ENCODE measurements at places on chromosomes 11 and 22. TPM values are rescaled to one million over a fixed set of nuclear protein-coding genes. Genes with fewer than 3 reads are reported as not detected.

DNA sequence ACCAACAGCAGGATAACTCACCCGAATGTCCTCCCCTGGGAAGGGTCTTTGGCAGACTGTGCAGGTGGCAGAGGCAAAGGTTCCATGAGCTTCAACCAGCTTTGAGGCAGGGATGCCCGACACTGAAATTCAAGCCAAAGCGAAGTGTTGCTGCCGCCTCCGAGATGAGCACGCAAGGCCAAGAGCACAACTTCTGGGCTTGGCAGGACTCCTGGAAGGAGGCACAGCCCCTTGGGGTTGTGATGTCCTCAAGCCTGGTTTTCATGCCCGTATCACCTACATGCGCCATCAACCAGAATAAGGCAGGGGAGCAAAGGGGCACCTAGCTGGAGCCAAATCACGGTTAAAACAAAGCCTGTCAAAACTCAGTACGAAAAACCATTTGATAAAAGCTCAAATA, 5.7 kb downstream of the SIRT3 start:
- H3K27me3 ChIP-seq, result no peaks in the 10 kb centered on the region
- H3K36me3 ChIP-seq, result peaks cover 2% of the 10 kb centered on the region
- no peak overlapping the region for H3K27ac ChIP-seq
- no peak overlapping the region for H3K4me3 ChIP-seq
- H3K4me1 ChIP-seq, result peaks cover 34% of the 10 kb centered on the region
- DNase-seq, result no peak

DNA sequence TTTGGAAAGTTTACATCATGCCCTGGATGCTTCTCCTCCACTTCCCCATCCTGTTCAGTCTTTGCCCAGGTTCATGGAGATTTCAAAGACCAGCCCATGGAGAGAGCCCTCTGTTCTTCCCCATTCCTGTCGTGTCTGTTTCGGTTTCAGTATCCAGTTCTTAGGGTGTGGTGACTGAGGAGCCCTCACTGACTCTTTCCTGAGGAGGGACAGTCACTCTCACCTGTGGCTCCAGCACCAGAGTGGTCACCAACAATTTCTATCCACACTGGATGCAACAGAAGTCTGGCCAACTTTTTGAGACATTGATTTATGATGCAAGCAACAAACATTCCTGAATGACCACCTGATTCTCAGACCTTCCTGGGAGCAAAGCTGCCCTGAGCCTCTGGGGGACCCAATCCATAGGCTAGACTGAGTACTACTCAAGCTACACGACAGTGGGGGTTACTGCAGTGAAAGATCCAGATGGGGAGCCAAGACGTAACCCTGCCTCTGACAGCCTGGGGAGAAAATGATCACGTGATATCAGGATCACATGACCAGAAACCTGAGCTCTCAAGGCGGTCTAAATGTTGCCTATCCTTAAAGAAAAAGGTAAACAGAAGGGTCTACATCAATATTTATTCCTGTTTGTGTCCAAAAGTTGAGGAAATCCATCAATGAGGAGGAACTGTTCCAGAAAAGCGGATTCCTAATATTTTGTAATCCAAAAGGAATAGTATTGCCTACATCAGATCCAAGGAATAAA, 76.2 kb upstream of the VPREB1 start:
- no peak for DNase-seq
- peaks cover 20% of the 10 kb centered on the region for H3K4me1 ChIP-seq
- peaks cover 9% of the 10 kb centered on the region for H3K27me3 ChIP-seq
- H3K27ac ChIP-seq, result peak overlapping the region; percentile 84
- peak overlapping the region; percentile 76 for H3K4me3 ChIP-seq

DNA sequence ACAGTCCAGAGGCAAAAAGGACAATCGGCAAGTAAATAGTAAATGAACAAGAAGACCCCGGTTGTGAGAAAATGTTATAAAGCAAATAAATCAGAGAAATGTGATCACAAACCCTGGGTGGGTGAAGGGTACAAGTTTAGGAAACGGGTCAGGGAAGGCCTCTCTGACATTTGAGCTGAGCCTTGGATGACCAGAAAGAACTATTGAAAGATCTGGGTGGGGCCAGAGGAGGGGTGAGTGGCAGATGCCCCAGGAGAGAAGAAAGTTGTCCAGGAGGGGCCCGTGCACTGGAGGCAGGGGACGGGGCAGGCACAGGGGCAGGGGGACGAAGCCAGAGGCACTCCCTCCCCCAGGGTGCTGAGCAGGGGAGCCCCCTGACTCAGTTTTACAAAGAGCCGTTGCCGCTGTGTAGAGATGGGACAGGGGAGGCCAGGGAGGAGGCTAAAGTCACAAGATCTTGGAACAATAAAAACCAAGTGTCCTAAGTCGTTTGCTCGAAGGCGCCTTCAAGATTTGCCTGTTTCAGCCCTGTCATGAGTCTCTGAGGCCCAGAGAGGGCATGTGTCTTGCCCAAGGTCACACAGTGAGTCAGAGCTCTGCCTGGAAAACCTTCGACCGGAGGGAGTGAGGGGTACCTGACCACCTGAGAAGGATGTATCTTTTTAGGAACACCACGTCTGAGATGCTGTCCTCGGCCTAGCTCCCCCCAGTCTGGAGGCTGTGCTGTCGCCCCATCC, 10.8 kb upstream of the PDGFB start:
- H3K27me3 ChIP-seq, result peaks cover 17% of the 10 kb centered on the region
- H3K27ac ChIP-seq, result no peak overlapping the region
- no peak for DNase-seq
- no peaks in the 10 kb centered on the region for H3K36me3 ChIP-seq
- H3K4me1 ChIP-seq, result peaks cover 19% of the 10 kb centered on the region

GRCh38 chr11:35892166-35892565, 51.7 kb upstream of the LDLRAD3 start:
- no peak for DNase-seq
- H3K27me3 ChIP-seq, result peaks cover 25% of the 10 kb centered on the region
- H3K4me3 ChIP-seq, result no peak overlapping the region
- no peak overlapping the region for H3K27ac ChIP-seq
- peaks cover 4% of the 10 kb centered on the region for H3K36me3 ChIP-seq
- H3K4me1 ChIP-seq, result no peaks in the 10 kb centered on the region

DNA sequence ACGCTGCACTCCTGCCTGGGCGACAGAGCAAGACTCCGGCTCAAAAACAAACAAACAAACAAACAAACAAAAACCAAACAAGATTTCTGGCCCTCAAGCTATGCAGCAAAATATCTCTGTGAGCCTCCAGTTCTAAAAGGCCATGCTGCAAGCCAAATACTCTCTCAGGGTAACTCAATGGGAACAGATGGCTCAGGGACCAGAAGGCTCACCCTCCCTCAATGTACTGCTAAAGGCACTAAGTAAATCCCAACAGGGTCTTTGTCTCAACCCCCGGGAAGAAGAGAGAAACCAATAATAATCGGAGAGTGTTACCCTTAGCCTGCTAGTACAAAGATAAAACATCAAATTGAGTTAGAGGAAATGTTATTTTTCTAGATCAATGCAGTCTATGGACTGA, 119.7 kb upstream of the ZC3H12C start:
- peaks cover 2% of the 10 kb centered on the region for H3K4me1 ChIP-seq
- no peaks in the 10 kb centered on the region for H3K36me3 ChIP-seq

DNA sequence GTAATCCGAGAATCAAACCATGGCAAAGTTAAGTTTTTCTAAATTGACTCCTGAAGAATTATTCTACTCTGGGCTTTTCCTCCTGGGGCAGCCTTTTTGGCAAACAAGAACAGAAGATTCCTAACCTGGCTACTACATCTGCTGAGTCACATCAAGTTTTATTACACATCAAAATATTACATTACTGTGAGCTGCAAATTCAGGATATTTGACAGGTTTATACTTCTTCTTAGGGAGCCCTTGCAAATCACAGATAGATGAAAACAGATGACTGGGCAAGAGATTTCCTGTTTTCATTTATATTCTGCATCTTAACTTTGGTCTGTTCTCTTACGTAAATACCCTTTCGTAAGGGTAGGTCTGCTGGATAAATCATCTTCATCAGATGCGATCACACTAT, 23.6 kb downstream of the XRRA1 start:
- H3K36me3 ChIP-seq, result peaks cover 52% of the 10 kb centered on the region
- H3K4me1 ChIP-seq, result no peaks in the 10 kb centered on the region
- no peak overlapping the region for H3K27ac ChIP-seq
- H3K4me3 ChIP-seq, result no peak overlapping the region
- DNase-seq, result no peak
- no peaks in the 10 kb centered on the region for H3K27me3 ChIP-seq

DNA sequence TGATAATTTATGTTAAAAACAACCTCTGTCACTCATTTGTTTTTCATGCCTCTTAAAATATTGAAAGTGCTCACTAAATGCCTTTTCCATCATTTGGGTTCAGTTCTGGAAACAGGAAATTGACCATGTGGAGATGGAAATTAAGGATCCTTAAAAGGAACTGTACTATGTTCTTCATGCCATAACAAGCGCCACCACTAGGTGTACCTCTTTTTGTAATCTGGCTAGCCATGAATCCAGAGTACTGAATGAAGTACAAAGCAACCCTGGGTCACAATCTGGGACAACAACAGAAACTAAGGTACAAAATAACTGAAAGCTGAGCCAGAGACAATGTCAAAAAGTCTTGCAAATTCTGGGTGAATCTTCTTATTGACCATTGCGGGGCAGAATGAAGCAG, 559.1 kb downstream of the FAM181B start:
- H3K4me1 ChIP-seq, result no peaks in the 10 kb centered on the region
- no peak for DNase-seq
- H3K36me3 ChIP-seq, result no peaks in the 10 kb centered on the region
- no peak overlapping the region for H3K4me3 ChIP-seq
- no peaks in the 10 kb centered on the region for H3K27me3 ChIP-seq

GRCh38 chr22:36164621-36165020, 4.1 kb upstream of the APOL3 start:
- H3K4me1 ChIP-seq, result peaks cover 44% of the 10 kb centered on the region
- no peak for DNase-seq
- H3K27me3 ChIP-seq, result peaks cover 3% of the 10 kb centered on the region

DNA sequence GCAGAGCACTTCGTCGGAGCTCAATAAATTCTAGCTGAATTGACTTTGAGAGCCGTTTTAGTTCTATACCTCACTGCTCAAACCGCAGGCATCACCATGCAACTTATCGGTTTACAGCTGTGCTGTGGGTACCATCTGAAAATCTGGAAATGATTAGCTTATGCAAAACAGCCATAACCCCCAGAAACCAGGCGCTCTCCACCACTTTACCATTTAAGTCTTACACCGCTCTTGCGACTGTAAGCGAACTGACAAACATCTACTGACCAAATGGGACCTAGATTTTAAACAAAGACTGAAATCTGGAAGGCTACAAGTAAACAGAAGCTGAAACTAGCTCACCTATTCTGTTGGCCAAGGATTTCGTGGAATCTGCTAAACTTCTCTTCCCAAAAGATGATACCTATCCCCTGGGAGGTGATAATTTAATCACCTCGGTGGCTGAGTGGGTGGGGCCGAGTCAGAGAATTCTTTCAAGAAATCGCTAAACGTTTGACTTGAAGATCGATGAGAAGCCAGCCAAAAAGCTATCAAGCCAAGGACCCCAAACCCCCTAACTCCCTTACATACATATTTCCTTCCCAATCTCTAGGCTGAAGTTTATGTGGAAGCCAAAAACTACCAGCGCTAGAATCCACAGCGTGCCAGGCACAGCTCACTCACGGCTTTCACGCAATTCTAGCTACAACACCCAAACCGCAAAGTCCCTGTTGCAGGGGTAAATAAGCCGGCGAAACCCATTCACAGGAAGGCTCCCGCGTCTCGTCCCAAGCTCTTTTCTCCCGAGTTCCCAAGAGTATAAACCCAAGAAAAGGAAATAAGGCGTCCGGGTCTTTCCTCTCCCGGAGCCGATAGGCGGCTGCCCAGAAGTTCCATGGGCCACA, 644 bp downstream of the SPTY2D1 start:
- peaks cover 4% of the 10 kb centered on the region for H3K36me3 ChIP-seq
- no peaks in the 10 kb centered on the region for H3K27me3 ChIP-seq
- peak overlapping the region; percentile 99 for H3K27ac ChIP-seq
- H3K4me3 ChIP-seq, result peak overlapping the region; percentile 96

- H3K4me3 ChIP-seq, result no peak overlapping the region
- no peak overlapping the region for H3K27ac ChIP-seq
- H3K36me3 ChIP-seq, result no peaks in the 10 kb centered on the region
- H3K27me3 ChIP-seq, result peaks cover 26% of the 10 kb centered on the region
These were observed 5.1 kb upstream of the MYRF start for GRCh38 chr11:61747192-61747966.

DNA sequence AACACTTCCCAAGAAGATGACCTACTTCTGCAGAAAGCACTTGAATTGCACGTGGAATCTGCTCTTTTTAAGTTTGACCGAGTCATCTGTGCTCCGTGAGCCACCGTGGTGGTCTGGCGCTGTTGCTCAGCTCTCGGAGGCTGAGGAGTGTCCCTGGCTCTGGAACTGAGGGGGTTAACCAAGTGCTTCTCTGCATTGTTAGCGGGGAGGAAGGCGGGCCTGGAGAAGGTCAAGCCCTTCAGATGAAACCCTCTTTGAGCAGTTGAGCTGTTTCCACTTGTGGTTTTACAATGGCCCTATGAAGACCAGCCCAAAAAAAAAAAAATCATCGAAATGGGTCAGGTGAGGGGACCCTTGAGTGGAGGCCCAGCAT, 286.4 kb downstream of the NTM start:
- H3K36me3 ChIP-seq, result no peaks in the 10 kb centered on the region
- no peaks in the 10 kb centered on the region for H3K4me1 ChIP-seq
- H3K27ac ChIP-seq, result no peak overlapping the region
- DNase-seq, result no peak

- peaks cover 17% of the 10 kb centered on the region for H3K4me1 ChIP-seq
- H3K36me3 ChIP-seq, result no peaks in the 10 kb centered on the region
- no peak for DNase-seq
- H3K4me3 ChIP-seq, result no peak overlapping the region
- no peaks in the 10 kb centered on the region for H3K27me3 ChIP-seq
These were observed 46.5 kb downstream of the FEZ1 start for GRCh38 chr11:125449565-125449964.

DNA sequence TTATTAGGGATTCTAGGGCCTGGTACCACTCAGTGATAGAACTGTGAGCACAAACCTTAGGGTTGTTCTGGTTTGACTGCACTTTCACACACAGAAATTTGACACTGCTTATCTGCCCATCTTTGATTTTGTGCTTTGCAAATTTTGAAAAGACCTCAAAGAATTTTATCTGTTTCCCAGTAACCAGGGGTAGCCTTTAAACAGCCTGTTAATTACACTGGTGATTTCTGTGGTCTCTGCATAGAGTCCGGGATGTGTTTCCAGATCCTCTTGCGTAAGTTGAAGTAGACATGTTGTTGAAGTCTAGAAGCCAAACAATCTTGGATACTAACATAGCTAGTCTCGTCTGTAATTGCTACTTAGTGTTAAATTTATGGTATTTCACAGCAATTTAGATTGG, 75.3 kb downstream of the C22orf31 start:
- H3K4me3 ChIP-seq, result no peak overlapping the region
- no peak overlapping the region for H3K27ac ChIP-seq
- DNase-seq, result no peak
- H3K36me3 ChIP-seq, result peaks cover 16% of the 10 kb centered on the region

GRCh38 chr11:121417055-121417551, 35.0 kb upstream of the SORL1 start:
- DNase-seq, result peak; percentile 61
- no peaks in the 10 kb centered on the region for H3K27me3 ChIP-seq
- peaks cover 65% of the 10 kb centered on the region for H3K4me1 ChIP-seq
- no peaks in the 10 kb centered on the region for H3K36me3 ChIP-seq
- peak overlapping the region; percentile 94 for H3K27ac ChIP-seq

GRCh38 chr11:3181725-3182461, 16.8 kb upstream of the OSBPL5 start:
- peak overlapping the region; percentile 16 for H3K27ac ChIP-seq
- H3K4me3 ChIP-seq, result no peak overlapping the region
- no peaks in the 10 kb centered on the region for H3K4me1 ChIP-seq
- no peaks in the 10 kb centered on the region for H3K27me3 ChIP-seq

EFEMP2 gene
- total RNA-seq, result 16.9 TPM

SLC22A9 gene
- not detected for total RNA-seq

INSC gene
- total RNA-seq, result 0.16 TPM

MMP10 gene
- not detected for total RNA-seq

SEPTIN3 gene
- not detected for total RNA-seq

ZNF280B gene
- total RNA-seq, result 2.4 TPM

SHISAL1 gene
- total RNA-seq, result not detected

UPK3A gene
- not detected for total RNA-seq

C22orf42 gene
- total RNA-seq, result not detected

SLC35E4 gene
- total RNA-seq, result 1.5 TPM

SMTNL1 gene
- not detected for total RNA-seq
